ENCODE measurements at places on chromosomes 7 and 10. TPM values are rescaled to one million over a fixed set of nuclear protein-coding genes. Genes with fewer than 3 reads are reported as not detected.

Gene MMP21
- not detected for total RNA-seq

Gene CNNM2
- total RNA-seq = 5.4 TPM

Gene RARRES2
- total RNA-seq = 2.4 TPM

Gene ANKRD16
- total RNA-seq = 9.0 TPM

Gene OPALIN
- total RNA-seq = not detected

Gene PSPH
- 22.1 TPM for total RNA-seq

Gene LIPN
- not detected for total RNA-seq

Gene AKR1C4
- total RNA-seq = not detected

Gene PNLIPRP2
- total RNA-seq = not detected

Gene RGS10
- total RNA-seq = 51.1 TPM

Gene FOXP2
- 4.2 TPM for total RNA-seq

Gene SH2D4B
- total RNA-seq = not detected

Gene GCK
- 3.2 TPM for total RNA-seq

Gene GSTK1
- 76.3 TPM for total RNA-seq

Gene ACHE
- under 0.01 TPM for total RNA-seq

Gene RADIL
- total RNA-seq = 0.26 TPM

Gene DCLRE1A
- 3.2 TPM for total RNA-seq

Gene AKR1C2
- 48.6 TPM for total RNA-seq

Gene FZD1
- 22.9 TPM for total RNA-seq

Gene POLD2
- 57.8 TPM for total RNA-seq

Gene COL28A1
- 0.16 TPM for total RNA-seq

Gene HECW1
- total RNA-seq = 0.79 TPM

Gene CCNJ
- 3.0 TPM for total RNA-seq

Gene UPK3B
- total RNA-seq = 0.32 TPM

Gene PGAM2
- total RNA-seq = 0.09 TPM

Gene ASB13
- total RNA-seq = 7.4 TPM

Gene NXPH1
- total RNA-seq = not detected

Gene GOLGA7B
- not detected for total RNA-seq

Gene CUBN
- total RNA-seq = 2.2 TPM

Gene NPFFR1
- under 0.01 TPM for total RNA-seq

Gene SPDYE8
- not detected for total RNA-seq

Gene MKI67
- total RNA-seq = 1.7 TPM

Gene OR6V1
- not detected for total RNA-seq

Gene MYPN
- under 0.01 TPM for total RNA-seq

Gene BUD23
- total RNA-seq = 50.1 TPM

Gene PLXNA4
- 2.5 TPM for total RNA-seq

Gene TACC2
- total RNA-seq = 2.5 TPM

Gene ZNF467
- total RNA-seq = 0.95 TPM

Gene DNAJB12
- 14.8 TPM for total RNA-seq

Gene IL6
- total RNA-seq = 0.94 TPM

Gene ASB4
- total RNA-seq = not detected

Gene STEAP4
- total RNA-seq = under 0.01 TPM

Gene ACTL6B
- total RNA-seq = not detected

Gene TCTN3
- total RNA-seq = 26.6 TPM

Gene HOXA9
- not detected for total RNA-seq

Gene BTBD16
- total RNA-seq = not detected

Gene ASCC1
- total RNA-seq = 37.5 TPM

Gene NCF1
- total RNA-seq = under 0.01 TPM

Gene CCDC172
- not detected for total RNA-seq

Gene GJD4
- total RNA-seq = not detected

Gene CRHR2
- not detected for total RNA-seq

Gene ZNF679
- total RNA-seq = not detected
